ENCODE measurements at places on chromosomes 2 and 18. TPM values are rescaled to one million over a fixed set of nuclear protein-coding genes. Genes with fewer than 3 reads are reported as not detected.

The UGT1A6 gene
- 7.4 TPM for total RNA-seq

DNA sequence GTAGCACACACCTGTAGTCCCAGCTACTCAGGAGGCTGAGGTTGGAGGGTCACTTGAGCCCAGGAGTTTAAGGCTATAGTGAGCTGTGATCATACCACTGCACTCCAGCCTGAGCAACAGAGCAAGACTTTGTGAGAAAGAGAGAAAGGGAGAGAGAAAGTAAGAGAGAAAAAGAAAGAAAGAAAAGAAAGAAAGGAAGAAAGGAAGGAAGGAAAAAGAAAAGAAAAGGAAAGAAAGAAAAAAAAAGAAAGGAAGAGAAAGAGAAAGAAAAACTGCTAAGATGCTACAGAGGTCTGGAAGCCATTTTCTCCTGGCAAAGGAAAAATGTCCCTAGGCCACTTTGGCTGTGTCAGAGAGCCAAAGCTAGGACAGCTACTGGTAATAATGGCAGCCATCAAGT, 30.6 kb downstream of the DRC1 start:
- H3K36me3 ChIP-seq: no peaks in the 10 kb centered on the region
- H3K27ac ChIP-seq: no peak overlapping the region
- H3K4me1 ChIP-seq: no peaks in the 10 kb centered on the region
- no peak overlapping the region for H3K4me3 ChIP-seq

- no peak for DNase-seq
- H3K4me3 ChIP-seq: no peak overlapping the region
- peaks cover 18% of the 10 kb centered on the region for H3K36me3 ChIP-seq
- peaks cover 31% of the 10 kb centered on the region for H3K4me1 ChIP-seq
- H3K27ac ChIP-seq: no peak overlapping the region
- no peaks in the 10 kb centered on the region for H3K27me3 ChIP-seq
Measured at GRCh38 chr2:127859712-127860085, 1.7 kb upstream of the POLR2D start.

DNA sequence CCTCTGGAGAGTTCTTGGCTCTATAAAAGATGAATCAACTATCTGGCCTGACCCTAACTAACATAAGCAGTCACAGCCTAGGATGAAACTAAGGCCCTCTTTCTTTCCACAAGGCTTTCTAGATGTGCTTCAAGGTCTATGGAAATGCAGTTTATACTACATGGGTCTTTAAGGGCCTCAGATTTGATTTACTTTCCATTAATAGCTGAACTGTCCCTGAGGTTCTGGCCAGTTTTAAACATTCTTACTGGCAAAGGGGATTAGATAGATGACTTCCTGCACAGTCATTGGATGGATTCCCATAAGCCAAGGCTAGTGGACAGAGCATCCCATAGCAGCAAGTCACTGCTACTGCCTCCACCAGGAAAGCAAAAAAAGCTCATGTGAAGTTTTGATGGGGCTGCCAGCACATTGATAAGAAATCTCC, 38.1 kb upstream of the LCLAT1 start:
- no peaks in the 10 kb centered on the region for H3K27me3 ChIP-seq
- no peak overlapping the region for H3K4me3 ChIP-seq
- H3K36me3 ChIP-seq: no peaks in the 10 kb centered on the region
- no peak for DNase-seq
- peaks cover 12% of the 10 kb centered on the region for H3K4me1 ChIP-seq

The SERPINB3 gene
- 24.8 TPM for total RNA-seq

DNA sequence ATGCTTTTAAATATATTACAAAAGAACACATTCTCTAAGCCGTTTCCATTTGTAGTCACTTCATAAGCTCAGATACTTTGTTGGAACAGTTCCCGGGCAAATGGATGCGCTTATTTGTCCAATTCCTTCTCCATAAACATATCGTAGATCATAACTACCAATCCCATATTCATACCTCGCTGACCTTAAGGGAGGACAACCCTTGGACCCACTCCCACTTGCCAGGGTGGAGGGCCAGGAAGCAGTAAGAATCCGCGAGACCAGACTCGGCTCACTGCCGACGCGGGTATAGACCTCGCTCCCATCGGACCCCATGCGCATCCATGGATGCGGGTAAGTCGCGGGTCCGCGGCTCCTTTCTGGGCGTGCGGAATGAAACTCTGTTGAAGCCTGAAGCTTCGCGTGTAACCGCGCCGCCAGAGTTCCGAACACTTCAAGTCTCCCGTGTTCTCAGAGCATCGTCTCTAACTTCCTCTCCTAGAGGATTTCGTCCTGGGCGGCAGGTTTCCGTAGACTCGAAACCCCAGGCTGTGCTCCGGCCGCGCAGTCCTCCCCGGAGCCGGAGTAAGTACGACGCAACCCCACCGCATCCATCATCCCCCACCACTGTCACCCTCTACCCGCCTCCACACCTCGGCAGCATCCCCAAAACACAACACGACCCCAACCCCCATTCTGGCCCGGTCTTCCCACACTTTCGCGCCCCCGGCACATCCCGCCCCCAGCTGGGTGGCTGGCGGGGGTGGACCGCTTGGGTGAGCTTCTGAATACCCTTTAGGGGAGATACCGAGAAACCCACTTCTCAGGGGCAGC, 1.1 kb downstream of the DSC3 start:
- peak overlapping the region; percentile 89 for H3K27ac ChIP-seq
- H3K4me1 ChIP-seq: peaks cover 8% of the 10 kb centered on the region
- H3K27me3 ChIP-seq: peaks cover 33% of the 10 kb centered on the region
- H3K4me3 ChIP-seq: peak overlapping the region; percentile 52
- no peaks in the 10 kb centered on the region for H3K36me3 ChIP-seq

The KIF5C gene
- 1.3 TPM for total RNA-seq

The WIPF1 gene
- total RNA-seq: 21.8 TPM

The ATP6V1B1 gene
- 36.9 TPM for total RNA-seq

GRCh38 chr2:6545795-6546194, 319.9 kb downstream of the CMPK2 start:
- no peaks in the 10 kb centered on the region for H3K36me3 ChIP-seq
- no peaks in the 10 kb centered on the region for H3K4me1 ChIP-seq
- H3K4me3 ChIP-seq: no peak overlapping the region
- no peak overlapping the region for H3K27ac ChIP-seq
- DNase-seq: no peak

The MALL gene
- 20.8 TPM for total RNA-seq

- no peaks in the 10 kb centered on the region for H3K36me3 ChIP-seq
- DNase-seq: no peak
- peak overlapping the region; percentile 73 for H3K27ac ChIP-seq
Measured at GRCh38 chr2:12317814-12318426, 398.8 kb upstream of the TRIB2 start.

- no peaks in the 10 kb centered on the region for H3K36me3 ChIP-seq
- H3K27me3 ChIP-seq: no peaks in the 10 kb centered on the region
- no peaks in the 10 kb centered on the region for H3K4me1 ChIP-seq
- no peak for DNase-seq
- H3K4me3 ChIP-seq: no peak overlapping the region
Measured at GRCh38 chr18:74748809-74749208, 151.1 kb downstream of the ZNF407 start.

- no peak for DNase-seq
- H3K27me3 ChIP-seq: no peaks in the 10 kb centered on the region
- H3K36me3 ChIP-seq: no peaks in the 10 kb centered on the region
- peak overlapping the region; percentile 87 for H3K27ac ChIP-seq
- H3K4me3 ChIP-seq: peak overlapping the region; percentile 33
Measured at GRCh38 chr18:45015788-45016128, 335.1 kb downstream of the SETBP1 start.

The GREB1 gene
- total RNA-seq: 3.3 TPM

DNA sequence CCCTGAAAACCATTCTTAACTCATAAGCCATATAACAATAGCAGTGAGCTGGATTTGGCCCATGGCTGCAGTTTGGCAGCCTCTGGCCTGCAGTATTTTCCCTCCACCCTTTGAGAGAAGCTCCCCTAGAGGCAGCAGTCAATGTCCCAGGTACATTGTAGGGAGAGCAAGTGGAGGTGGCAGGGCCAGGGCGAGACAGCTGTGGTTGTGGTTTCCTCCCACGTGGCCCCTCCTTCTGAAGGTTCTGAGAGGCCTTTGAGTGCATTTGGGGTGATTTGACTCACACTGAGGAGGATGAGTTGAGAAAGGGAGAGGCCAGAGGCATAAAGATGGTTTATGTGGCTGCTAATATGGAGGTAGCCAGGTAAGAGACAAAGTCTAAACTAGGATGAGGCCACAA, 45.5 kb upstream of the LDAH start:
- H3K4me1 ChIP-seq: no peaks in the 10 kb centered on the region
- H3K27me3 ChIP-seq: no peaks in the 10 kb centered on the region
- H3K36me3 ChIP-seq: no peaks in the 10 kb centered on the region
- DNase-seq: no peak
- no peak overlapping the region for H3K27ac ChIP-seq

DNA sequence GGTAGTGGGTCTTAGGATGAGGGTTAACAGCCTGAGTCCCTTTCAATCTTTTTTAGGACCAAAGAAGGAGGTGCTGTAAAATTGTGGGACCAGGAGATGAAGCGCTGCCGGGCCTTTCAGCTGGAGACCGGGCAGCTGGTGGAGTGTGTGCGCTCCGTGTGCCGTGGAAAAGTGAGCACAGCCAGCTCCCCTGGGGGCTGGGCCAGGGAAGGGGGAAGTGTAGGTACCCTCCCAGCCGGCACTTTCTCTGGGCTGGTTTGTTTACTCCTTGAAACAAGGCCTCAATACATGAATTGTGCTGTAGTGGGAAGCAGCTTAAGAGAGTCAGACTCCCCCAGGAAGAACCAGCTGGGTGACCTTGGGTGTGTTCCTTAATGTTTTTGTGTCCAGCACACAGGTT, 90.1 kb downstream of the RTN4 start:
- no peak overlapping the region for H3K4me3 ChIP-seq
- peaks cover 19% of the 10 kb centered on the region for H3K4me1 ChIP-seq
- no peaks in the 10 kb centered on the region for H3K36me3 ChIP-seq
- DNase-seq: no peak
- H3K27me3 ChIP-seq: no peaks in the 10 kb centered on the region
- H3K27ac ChIP-seq: peak overlapping the region; percentile 40

The RAD51AP2 gene
- not detected for total RNA-seq

The GBX2 gene
- total RNA-seq: 0.60 TPM

- H3K27me3 ChIP-seq: no peaks in the 10 kb centered on the region
- no peaks in the 10 kb centered on the region for H3K4me1 ChIP-seq
- no peak overlapping the region for H3K4me3 ChIP-seq
Measured at GRCh38 chr2:12126318-12126717, 379.9 kb downstream of the LPIN1 start.

The CHPF gene
- total RNA-seq: 28.8 TPM

The LYG1 gene
- total RNA-seq: 0.89 TPM

All from suprapubic skin (tissue), 4 donors.